ENCODE measurements at places on chromosomes 16 and 17.

DNA sequence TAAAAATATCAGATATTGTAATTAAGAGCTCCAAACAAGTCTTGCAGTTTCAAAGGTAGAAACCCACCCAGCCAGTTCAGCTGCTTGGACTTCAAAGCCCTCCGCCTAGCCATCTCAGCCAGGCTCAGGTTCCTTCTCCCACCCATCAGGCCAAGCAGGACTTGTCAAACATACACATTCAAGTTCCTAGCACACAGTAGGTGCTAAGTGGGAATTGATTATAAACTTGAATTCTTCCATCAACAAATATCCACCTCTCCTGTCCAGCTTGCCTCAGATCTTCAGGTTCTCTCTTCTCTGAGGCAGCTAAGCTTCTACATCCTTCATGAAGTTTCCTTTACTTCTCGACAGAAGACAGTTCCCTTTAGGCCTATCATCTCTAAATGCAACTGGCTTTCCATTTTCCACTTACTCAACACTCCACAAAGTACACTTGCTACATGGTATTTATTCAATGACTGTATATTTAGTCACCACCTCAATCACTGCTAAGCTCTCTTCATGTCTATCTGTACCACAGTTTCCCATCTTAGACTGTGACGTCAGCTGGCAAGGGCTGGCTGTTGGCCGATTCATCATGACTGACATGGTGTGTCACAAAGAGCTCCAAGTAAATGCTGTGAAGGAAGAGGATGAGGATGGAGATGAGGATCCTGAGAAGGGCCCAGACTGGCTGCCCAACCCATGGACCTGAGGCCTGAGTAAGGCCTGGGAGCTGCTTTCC lies 13.3 kb upstream of the COG7 start:
- DNase-seq, result peak; percentile 73

DNA sequence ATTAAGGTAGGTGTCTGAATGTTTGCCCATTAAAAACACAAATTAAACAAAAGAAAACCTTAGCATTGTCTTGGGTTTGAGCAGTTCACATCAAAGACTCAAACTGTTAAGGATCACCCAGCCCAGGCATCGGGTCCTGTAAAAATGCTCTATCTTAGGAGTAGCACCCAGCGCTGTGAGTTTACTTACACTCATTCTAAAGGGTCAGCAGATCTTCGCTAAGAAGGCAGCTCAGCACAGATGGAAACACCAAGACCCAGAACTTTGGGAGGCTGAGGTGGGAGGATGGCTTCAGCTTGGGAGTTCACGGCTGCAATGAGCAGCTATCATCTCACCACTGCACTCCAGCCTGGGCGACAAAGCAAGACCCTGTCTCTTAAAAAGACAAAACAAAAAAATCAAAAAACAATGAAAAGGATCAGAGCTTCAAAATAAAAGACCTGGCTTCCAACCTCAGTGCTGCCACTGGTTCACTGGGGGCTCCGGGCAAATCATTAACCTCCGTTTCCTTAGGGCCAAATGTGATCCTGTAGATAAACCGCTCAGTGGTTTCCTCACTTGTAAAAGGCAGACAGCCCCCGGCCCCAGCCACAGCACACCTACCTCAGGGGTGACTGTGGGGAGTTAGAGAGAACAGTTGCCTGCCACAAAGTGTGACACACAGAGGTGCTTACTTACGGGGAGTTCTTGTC lies 11.1 kb downstream of the COG1 start:
- no peak for DNase-seq

DNA sequence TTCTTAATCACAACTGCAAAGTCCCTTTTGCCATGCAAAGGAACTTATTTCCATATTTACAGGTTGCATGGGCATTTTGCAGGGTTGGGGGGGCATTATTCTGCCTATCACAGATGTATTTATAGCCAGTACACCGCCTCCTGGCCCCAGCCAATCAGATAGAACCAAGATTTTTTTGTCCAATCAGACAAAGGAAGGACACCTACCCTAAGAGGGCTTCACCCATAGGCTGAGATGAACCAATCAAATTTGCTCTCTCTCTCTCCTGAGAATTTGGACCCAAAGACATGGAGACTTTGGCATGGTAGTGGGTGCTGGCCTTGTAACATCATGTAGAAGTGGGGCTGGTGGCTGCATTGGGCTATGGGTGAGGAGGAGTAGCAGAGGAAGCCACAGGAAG lies 3.9 kb upstream of the KCNG4 start:
- no peak for DNase-seq

DNA sequence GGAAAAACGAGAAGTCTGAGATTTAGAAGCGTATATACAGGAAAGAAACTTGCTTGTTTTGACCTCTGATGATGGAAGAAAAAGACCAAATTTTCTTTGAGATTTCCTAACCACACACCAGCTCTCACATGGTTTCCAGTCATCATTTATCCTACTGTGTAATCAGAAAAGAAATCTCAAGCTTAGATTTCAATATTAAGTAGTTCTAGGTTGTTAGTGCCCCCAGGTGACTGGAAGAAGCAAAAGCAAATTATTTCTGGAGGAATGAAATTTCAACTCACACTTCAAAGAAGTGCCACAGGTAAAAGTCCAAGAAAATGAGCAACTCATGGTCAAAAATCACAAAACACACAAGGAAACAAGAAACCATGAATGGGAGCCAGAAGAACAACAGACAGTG lies 51.8 kb upstream of the KDM6B start:
- DNase-seq, result no peak

- no peak for DNase-seq
Observed at GRCh38 chr17:75262112-75262606, 480 bp downstream of the MRPS7 start.

- no peak for DNase-seq
Observed at GRCh38 chr17:29669266-29669665, 46.6 kb upstream of the CORO6 start.

DNA sequence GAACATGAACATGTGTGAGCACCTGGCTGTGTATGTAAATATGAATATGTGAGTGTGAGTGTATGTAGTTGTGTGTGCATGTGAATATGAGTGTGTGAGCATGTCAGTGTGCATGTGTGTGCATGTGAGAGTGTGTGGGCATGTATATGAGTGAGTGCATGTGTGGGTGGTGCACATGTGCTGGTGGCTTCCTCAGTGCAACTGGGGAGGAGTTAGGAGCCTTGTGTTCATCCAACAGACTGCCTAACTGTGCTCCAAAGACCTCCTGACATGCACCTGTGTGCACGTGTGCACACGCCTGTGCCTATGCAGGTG lies 1.4 kb downstream of the TMEM235 start:
- no peak for DNase-seq

DNA sequence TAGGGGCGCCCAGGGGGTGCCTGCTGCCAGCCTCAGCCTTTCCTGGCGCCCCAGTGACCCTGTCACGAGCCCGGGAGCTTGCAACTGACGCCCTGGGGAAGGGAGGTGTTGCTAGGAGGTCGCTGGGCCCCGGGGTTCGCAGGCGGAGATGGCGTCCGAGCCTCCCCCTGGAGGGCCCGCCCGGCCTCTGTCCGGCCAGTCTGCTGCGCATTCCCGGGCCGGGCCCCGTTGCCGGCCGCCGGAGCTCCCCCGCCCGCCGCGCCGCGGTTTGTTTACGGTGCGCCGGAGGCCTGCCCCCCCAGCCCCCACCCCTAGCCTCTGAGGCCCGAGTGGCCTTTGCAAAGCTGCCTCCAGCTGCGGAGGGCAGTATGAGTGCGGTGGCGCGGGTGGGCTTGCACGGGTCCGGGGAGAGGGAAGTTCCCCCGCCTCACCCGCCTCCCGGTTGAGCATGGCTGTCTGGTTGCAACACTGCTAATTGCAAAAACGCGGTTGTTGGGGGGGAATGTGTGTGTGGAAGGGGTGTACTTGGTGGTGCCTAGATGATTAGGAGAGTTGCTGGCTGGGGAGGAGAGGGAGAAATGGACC lies 514 bp downstream of the THRA start:
- DNase-seq, result no peak

DNA sequence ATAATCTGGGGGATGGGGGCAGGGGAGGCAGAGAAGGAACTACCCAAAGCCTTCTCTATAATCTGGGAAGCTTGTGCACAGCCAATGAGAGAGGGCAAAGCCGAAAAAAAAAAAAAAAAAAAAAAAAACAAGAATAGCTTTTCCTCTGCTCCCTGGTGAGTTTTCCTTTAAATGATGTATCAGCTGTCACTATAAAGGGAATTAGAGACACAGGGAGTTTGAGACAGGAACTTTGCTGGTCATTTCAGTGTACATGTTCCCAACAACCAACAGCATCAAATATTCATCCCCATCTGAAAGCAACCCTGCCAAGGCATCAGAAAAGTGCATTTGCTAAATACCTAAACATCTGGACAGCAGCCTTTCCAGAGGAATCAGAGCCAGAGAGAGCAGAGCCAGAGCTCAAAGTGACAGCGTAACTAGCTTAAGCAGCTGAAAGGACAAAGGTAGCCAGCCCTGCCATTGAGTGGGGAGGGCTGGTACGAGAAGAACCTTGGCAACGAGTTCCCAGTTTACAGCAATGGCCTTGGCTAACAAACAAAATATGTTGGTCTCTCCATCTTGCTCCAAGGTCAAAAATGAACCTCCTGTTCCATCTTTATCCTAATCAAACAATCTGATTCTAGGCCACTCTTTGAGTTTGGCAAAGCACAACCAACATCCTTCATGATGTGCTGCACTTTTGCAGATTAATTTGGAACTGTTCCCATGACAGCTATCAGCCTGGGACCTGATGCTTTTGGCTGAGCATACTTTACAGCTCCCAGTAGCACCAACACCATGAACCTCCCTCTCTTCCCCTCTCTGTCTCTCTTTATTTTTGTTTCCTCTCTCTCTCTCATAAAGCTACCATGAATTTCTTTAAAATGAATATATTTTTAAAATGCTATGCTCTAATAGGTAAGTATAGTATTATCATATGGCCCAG lies 143.7 kb upstream of the GNAO1 start:
- DNase-seq, result no peak

DNA sequence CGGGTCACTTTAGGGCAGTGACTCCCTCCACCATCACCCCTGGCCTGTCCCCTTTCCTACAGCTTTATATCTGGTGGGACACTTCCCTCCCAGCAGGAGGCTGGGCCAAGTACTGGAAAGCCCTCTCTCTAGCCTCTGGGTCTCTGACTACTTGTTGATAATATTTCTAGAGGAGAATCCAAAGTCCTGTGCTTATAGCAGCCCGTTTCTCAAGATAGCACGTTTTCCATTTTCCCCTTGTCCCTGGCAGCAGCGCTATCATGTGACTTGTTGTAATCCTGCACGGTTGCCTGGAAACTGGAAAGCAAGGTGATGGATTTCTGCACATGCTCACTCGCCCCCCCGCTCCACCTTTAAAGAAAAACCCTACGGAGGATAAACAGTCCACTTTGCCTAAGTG lies 3.3 kb upstream of the AXIN2 start:
- DNase-seq, result no peak

DNA sequence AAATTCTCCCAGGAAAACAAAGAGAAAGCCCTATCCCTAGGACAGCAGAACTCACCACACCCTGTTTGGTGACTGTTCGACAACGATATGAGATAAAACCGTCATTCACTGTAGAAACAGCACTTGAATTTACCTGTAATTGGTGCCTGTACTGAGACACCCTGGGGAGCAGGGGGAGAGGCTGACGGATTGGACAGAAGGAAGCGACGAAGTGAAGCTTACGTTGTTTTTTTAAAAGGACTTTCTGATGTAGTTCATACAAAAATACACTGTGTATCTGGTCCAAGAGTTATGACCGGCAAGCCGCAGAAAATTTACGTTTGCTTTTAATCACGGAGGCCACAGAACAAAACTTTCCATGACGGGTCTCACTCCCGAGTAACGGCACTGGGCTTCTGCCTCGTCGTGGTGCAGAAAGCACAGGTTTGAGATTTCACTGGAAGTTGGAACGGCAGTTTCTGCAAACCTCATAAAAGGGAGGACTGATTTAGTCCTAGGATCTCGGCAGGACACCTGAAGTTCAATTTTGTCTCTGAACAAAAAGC lies 9.7 kb downstream of the NXN start:
- no peak for DNase-seq

DNA sequence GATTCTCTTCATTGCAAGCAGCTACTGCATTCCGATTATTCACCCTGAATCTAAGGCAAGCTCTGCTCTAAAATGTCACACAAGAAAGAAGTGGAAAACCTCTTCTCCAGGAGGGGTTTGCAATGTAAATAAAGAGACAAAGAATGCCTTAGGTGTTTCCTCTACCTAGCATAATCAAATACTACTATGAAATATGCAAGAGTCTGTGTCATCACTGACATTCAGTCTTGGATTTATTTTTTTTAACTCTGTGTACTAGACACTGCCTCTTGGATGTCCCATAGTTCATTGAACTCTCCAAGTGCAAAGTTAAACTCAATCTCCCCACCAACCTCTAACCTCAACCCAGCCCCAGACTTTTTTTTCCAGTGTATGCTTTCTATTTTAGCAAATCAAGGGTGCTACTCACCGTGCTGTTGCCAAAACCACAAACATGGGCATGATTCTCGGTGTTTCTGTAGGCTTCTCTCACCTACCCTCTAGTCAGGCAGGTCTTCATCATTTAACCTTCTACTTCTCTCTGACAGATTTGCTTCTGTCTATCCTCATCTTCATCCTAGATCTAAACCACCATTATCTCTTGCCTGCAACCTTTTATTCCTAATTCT lies 329.1 kb downstream of the CDH13 start:
- DNase-seq, result no peak

- DNase-seq, result no peak
Observed at GRCh38 chr17:76196675-76197074, 43.6 kb downstream of the RNF157 start.

DNA sequence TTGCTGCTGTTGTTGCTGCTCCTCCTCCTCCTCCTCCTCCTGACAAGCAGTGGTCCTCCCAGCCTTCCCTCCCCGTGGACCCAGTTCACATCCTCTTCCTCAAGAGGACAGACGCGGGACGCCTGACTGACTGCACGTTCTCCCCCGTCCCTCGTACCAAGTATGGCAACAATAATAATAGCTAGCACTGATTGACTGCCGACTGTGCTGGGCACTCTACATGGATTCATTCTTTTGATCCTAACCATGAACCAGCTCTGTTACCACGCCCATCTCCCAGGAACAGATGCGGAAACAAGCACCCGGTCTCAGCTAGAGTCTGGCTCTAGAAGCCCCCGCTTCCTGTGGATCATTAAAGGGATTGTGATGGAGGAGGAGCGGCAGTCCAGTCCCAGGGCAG lies 78.0 kb downstream of the GNAO1 start:
- DNase-seq, result no peak

GRCh38 chr17:36773039-36773438 lies 164.2 kb upstream of the LHX1 start:
- DNase-seq, result no peak

GRCh38 chr17:58666858-58667267 lies 25.0 kb downstream of the TEX14 start:
- peak; percentile 72 for DNase-seq

GRCh38 chr16:11677959-11678881 lies 10.0 kb downstream of the SNN start:
- DNase-seq, result no peak

- DNase-seq, result no peak
Observed at GRCh38 chr16:85898521-85899442, at the start of gene IRF8. Gene IRF8, plus strand, starts transcription at chr16:85899162. Its CDS starts 3,854 bp downstream, at chr16:85903016.

- peak; percentile 40 for DNase-seq
Observed at GRCh38 chr17:353213-353837, 718 bp upstream of the RPH3AL start.

DNA sequence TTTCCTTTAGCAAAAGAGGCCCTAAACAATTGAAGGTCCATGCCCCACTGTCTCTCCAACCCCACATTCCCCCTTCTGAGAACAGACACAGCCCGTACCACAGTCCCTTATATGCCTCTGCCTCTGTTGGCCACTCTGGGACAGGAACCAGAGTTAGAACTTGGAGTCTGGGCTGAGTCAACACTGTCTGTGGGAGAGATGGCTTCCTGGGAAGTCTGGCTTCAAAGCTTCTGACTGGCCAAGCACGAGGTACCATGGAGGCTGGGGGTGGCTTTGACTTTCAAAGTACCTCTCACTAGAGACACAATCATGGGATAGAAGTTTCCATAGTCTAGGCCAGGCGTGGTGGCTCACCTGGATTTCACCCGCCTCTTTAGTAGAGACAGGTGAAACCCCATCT lies 14.9 kb upstream of the SPOP start:
- DNase-seq, result no peak

Data from A549 (cell line).